A549 (cell line): ENCODE measurements at places on chromosomes 16 and 17.

DNA sequence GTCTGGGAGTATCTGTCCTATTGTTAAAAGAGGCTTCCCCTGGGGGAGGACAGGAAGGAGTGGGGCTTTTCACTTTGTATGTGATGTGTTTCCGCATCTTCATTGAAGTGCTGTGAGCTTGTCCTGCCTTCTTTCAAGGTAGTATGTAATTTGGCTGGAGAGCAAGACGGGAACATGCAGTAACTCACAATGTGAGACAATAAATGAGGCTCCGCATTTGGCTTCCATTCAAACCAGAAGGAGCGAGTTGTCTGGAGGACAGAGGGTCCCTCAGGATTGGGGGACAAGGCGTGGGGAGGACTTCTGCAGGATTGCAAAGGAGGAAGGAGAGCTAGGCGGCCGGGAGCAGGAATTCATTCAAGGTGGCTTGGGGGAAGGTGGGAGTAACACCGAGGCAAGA, 203.5 kb downstream of the RBFOX3 start:
- no peak for DNase-seq

DNA sequence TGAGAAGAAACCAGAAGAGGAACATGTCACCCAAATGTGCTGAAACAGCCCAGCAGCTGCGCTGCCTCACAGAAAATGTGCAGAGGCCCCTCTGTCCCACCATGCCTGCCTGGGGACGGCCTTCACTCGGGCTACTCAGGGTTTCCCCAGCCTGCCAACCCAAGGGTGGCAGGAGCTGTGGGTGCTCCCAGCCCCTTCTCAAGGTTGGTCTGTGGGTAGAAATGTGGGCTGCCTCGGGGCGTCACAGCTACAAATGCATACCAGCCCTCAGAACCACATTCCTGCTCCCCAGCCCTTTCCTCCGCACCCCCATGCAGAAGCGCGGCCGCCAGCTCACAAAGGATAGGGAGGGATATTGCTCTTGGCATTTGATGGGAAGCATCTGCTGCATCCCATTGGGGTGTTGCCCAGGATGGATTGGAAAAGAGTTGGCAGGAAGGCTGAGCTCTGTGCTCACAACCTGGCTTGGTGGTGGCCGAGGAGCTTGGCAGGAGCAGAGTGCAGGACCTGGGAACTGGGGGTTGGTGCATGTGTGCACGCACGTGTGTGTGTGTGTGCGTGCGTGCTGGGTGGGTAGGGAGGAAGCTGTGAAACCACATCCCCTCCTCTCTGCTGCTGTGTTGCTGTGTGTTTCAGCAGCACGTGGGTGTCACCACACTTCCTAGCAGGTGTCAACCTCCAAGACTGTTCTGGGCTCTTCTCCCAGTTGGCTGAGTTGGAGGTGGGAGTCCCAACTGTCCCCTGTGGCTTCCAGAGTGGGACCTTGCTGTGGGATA, 304.4 kb downstream of the SEC14L1 start:
- DNase-seq, result no peak

DNA sequence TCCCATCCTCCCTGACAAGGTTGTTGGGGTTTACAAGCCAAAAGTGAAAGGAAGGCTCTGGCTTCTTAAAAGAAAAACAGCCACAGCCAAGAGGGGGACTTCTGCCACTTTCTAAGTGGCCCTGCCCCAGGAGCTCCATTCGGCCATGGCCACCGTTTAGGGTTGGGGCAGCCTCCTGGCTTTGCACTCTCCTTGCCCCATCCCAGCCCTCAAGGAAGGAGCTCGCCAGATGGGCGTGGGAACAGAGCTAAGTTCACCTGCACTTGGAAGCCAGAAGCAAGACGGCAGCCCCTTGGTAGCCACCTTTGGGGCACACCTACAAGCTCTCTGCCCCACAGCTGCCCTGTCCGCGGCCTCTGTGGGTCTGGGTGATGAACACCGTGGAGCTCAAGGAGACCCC, 122.4 kb upstream of the CDC42EP4 start:
- DNase-seq, result no peak

DNA sequence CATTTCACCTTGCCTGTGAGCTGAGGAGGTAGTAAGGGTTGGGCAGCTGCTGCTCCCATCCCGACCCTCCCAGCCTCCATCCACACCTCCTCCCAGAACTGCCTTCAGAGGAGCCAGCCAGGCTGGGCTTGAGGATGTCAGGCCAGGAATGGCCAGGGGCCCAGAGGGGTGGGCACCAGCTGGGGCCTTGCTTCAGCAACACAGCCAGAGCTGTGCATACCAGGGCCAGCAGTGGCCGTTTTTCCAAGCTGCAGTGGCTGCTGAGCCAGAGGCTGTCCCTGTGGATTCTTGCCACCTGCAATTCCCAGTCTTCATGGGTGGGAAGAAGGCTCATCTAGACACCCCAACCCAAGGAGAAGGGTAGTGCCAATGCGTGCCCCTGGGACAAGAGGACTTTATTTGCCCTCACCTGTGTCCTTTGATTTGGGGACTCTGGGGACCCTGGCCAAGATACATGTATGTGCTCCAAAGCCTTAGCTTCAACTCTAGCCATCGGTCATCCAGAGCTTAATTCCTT, 153.4 kb upstream of the SDK2 start:
- DNase-seq, result no peak

GRCh38 chr17:77959126-77959925, 823 bp downstream of the TNRC6C start:
- no peak for DNase-seq

GRCh38 chr17:31789707-31790505, 69.1 kb downstream of the COPRS start:
- no peak for DNase-seq

GRCh38 chr17:81831563-81831956, 1.5 kb downstream of the MCRIP1 start:
- no peak for DNase-seq

- no peak for DNase-seq
These were observed 8.7 kb downstream of the COL1A1 start for GRCh38 chr17:50192618-50193291.

DNA sequence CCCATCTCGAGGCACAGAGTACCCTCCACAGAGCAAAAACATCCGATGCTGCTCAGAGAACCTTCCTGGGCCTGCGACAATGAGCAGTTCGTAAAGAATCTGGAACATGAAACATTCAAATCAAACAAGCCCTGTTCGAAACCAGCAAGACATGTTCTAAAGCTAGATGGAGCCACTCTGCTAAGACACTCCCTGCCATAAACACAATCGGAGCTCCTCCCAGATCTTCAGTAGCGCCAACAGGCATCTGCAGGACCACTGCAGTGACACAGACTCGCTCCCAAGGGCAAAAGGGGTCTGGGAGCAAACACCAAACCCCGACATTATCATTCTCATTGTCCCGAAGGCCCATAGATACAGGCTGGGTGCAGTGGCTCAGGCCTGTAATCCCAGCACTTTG, 108.7 kb downstream of the ZFHX3 start:
- DNase-seq, result peak; percentile 41

DNA sequence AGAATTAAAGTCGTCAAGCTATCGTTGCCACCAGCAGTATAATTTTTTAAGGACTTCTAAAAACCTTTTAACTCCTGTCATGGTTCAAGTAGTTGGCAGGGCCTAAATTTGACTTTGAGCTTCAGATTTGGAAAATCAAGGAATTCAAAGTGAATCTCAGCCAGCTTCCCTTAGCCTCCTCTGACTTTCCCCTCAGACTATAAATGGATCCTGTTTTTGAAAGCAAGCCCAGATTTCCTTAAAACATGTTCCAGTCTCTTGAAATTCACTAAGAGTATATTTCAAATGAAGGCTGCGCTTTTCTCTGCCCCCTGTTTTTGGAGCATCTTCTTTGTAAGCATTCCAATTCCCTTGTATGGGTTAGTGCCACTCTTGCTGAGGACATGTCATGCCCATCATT, 101.8 kb upstream of the CDH8 start:
- DNase-seq, result no peak

DNA sequence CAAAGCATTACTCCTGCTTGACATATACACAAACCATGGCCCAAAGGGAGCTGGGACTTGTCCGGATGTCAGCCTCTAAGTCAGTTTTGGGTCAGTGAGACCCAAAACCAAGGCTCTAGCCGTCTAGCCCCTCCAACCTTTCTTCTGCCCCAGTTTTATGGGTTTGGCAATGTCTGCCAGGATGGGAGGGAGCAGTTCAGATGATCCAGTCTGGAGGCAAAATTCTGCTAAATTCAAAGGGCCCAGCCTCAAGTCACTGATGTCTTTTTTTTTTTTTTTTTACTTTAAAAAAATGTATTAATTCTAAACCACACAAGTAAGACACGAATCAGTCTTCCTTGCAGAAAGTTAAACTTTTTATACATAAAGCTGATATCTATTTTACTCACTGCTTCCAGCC, 8.6 kb downstream of the NLRC5 start:
- DNase-seq, result no peak

DNA sequence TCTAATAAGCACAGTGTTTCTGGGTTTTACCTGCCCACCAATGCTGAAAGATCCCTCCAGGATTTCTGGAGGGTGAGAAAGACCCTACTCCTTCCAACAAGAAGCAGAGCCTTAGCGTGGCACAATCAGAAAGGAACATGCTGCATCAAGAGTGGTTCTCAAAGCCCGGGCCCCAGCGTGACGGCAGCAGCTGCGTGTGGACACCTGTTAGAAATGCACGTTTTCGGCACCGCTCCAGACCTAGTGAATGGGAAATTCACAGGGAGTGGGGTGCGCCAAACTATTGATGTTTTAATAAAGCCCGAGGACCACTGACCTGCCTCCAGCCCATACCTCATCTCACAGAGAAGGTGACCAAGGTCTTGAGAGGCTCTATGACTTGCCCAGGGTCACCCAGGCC, 55.8 kb downstream of the PECAM1 start:
- no peak for DNase-seq
